Cerebellar nuclear complex (tissue), 1 donor: ENCODE measurements at places on chromosomes 4 and X.

DNA sequence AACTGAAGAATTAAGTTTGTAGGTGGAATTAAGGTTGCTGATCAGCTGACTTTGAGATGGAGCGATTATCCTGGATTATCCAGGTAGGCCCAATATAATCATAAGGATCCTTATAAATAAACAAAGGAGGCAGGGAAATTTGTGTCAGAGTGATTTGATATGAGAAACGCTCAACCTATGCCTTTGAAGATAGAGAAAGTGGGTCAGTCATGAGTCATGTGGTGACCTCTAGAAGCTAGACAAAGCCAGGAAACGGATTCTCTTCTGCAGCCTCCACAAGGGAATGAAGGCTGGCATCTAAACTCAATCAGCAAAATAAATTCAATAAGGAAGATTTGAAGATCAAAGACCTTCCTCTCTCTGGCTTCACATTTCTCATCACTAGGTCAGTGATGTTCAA, 41.5 kb upstream of the SMIM10 start:
- DNase-seq, result no peak

DNA sequence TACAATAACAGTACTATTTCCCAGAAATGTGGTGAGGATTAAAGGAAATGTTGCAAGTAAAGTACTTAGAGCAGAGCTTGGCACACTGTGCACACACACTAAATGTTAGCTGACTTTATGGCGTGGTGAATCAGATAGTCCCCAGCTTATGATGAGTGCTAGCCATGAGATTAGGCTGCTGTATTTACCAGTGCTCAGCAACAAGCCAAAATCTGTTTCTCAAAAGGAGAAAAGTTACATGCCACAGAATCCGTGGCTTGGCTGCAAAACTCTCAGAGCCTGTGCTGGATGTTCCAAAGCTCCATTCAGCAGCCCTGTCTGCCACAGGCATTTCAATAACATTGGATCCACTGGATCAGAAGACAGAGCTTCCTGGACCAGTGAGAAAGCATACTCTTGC, 12.8 kb upstream of the STBD1 start:
- DNase-seq, result no peak

- DNase-seq, result no peak
These were observed 15.2 kb upstream of the RUFY3 start for GRCh38 chr4:70706516-70706915.

DNA sequence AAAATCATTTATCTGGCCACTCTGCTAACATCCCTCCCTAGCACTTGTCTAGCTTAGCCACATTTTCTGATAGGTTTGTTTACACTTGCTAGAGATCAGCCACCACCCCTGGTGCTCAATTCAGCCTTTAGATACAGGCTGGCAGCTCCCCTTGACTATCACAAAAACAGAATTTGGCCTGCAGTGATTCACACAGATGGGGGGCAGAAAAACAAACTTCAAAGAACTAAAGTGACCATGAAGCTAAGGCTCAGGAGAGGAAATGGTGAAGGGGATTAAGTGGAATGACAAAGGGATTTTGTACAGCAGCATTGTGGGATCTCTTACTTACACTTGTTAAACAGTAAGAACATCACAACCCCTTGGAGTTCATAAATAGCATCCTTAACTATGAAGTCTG, 1718.0 kb upstream of the PCDH7 start:
- DNase-seq, result no peak

DNA sequence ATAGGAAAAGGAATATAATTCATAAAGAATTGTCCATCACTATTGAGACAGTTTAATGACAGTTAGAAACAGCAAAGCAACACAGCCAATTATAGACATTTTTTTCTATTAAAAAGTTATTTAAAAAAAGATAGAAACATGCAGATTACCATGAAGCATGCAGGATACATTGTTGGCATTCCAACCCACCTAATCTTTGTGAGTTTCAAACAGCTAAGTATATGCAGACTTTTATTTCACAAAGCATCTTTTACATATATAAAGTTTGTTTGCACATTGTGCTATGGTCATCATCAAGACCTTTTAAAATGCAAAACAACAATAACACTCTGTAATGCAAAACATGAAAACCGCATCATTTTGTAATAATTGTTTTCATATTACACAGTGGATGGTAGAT, 125.9 kb upstream of the ETNPPL start:
- no peak for DNase-seq

GRCh38 chr4:108834835-108835384, 72.1 kb upstream of the ETNPPL start:
- DNase-seq, result no peak

DNA sequence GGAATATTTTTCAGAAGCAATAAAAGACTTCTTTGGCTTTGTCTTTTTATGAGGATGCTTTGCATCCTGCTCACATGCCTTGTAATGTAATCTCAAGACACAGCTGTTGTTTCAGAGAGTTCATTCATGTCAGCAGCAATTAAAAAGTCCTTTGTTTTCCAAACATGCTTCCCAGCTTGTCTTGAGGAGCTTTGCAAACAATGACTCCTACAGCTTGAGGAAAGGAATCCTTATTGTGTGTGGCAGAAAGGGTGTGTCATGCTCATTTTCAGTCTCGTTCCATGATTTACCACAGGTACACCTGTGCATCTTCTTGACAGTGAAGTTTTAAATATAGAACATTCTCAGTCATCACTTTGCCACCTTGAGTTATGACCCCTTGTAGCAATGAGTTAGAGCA, 139.2 kb upstream of the AADAT start:
- DNase-seq, result no peak

DNA sequence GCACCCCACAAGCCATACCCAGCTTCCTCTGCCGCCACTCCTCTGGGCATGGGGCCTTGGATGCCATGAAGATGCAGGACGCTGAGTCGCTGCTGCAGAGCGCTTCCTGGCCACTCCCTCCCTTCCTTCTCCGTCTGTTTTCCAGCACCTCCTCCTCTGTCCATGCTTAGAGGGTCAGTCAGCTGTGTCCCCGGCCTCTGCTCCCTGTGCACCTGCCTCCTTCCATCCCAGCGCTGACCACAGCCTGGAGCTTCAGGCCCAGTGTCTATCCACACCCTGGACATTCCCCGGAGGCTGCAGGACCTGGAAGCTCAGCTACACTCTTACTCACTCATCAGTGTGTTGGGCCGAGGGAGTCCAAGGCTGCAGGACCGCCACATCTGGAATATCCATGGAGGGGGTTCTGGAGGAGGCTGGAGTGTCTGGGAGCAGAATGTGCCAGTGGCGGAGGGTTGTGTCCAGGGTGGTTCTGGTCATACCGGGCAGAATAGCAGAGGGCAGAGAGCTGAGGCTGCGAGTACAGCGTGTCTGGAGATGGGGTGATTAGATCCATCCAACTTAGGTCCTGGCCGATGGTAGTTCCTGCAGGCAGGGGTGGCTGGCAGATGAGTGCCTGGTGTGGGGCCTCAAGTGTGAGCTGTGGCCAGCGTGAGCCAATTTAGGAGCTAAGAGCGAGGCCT, 58.6 kb upstream of the ADRA2C start:
- DNase-seq, result no peak

GRCh38 chr4:48470137-48470536, 13.0 kb upstream of the SLC10A4 start:
- no peak for DNase-seq
